ENCODE measurements at places on chromosomes 4 and X.

DNA sequence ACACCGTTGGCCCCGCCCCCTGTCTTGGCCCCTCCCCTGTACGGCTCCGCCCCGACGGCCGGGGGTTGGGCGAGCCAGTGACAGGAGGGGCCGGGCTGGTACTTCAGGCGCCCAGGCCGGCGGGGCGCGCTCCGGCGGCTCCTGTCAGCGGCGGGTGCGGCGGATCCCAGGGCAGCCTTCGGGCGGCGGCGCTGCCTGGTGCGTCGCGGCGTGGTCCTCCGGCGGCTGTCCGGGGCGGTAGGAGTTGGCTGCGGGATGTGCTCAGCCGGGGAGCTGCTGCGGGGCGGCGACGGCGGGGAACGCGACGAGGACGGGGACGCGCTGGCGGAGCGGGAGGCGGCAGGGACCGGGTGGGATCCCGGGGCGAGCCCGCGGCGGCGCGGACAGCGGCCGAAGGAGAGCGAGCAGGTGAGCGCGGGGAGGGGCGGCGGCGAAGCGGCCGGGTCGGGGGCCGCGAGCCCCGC, at the start of gene FAM241A:
Gene FAM241A, plus strand, starts transcription at position 129 of the 464 bp plus-strand sequence. Its CDS starts 127 bp downstream, at position 256.
- DNase-seq, result peak; percentile 49

- DNase-seq, result no peak
Measured at GRCh38 chr4:41976775-41977516, 4.6 kb upstream of the DCAF4L1 start.

- no peak for DNase-seq
Measured at GRCh38 chrX:82648062-82648461, 860.0 kb upstream of the POU3F4 start.

DNA sequence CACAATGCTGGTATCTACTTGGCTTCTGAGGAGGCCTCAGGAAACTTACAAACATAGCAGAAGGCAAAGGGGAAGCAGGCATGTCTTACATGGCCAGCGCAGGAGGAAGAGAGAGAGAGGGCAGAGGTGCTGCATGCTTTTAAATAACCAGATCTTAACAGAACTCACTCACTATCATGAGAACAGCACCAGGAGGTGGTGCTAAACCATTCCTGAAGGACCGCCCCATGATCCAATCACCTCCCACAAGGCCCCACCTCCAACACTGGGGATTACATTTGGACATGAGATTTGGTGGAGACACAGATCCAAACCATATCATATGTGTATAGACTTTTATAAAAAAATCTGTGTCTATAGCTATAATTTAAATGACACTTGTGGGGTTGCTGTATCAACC, 48.6 kb upstream of the ERVMER34-1 start:
- no peak for DNase-seq

- DNase-seq, result no peak
Measured at GRCh38 chr4:2083116-2083825, 24.1 kb downstream of the NAT8L start.

DNA sequence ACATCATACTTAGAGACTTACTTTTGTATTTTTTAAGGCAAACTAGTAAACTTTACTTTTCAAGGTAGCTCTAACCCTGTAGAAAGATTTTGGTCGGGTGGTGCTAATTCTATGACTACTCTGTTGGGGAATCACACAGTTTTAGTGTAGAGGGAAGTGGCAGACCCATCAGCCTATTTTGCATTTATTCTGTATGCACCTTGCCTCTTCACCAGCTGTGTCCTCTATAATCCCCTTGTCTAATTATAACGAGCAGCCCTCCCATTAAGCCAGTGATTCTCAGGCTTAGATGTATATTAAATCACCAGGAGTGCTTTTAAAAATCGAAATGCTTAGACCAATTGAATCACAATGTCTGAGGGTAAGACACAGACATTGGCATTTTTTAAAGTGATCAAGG, 78.1 kb downstream of the GALNT7 start:
- DNase-seq, result no peak

- DNase-seq, result peak; percentile 9
Measured at GRCh38 chr4:55008166-55009056, 117.0 kb downstream of the KDR start.

DNA sequence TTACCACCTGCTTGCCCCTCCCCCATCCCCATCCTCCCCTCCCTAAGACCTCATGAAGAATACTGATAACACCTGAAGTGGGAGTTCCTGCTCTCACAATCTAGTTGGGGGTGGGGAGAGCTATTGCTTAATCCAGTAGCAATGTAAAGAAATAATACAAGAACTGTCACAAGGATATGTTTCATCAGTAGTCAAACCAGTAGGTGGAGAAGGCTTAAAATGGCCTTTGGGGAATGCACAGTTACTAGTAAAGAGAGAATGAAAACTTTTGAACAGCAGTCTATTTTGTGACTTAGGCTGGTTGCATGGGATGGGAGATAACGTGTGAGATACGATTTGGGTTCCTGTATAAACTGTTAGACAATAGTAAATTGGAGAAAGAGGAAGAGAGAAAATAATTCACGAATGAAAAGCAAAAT, 6.0 kb downstream of the GALNT7 start:
- peak; percentile 62 for DNase-seq

DNA sequence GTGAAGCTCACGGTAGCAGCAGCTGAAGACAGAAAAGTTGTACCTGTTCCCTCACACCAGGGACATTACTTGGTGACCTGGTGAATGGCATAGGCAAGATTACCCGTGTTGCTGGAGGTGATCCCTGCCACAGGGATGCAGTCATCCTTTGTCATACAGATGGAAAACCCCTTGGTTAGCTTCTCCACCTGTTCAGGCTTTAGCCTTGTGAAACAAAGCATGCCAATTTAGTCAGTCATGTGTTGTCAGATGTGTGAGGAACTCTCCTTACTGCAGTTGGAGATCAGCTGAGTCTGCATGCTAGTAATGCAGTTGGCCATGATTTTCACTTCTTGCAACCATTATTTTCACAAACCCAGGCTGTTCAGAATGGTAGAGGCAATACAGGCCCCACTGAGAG, 41.0 kb downstream of the AMELX start:
- no peak for DNase-seq

DNA sequence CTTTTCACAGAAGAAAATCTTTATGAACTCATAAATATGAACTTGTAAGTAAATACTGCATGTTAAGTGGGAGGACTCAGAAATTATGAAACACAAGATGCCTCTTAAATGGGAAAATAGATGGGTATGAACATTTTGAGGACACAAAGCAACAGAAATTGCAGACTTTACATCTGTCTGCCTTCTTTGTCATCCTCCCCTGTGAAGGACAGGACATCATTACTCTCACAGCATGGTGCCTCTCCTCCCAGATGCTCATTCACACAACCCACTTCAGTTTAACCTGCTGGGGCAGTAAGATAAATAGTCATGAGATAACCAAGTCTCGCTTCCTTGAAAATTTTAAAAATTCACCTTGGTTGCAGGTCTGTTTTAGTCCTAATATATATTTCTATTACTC, 144.5 kb downstream of the APBB2 start:
- DNase-seq, result no peak

GRCh38 chrX:123425471-123425870, 241.4 kb downstream of the GRIA3 start:
- DNase-seq, result no peak

- DNase-seq, result no peak
Measured at GRCh38 chr4:2365054-2365912, 53.2 kb downstream of the ZFYVE28 start.

GRCh38 chrX:139506333-139506732, 24.2 kb upstream of the F9 start:
- DNase-seq, result peak; percentile 22

DNA sequence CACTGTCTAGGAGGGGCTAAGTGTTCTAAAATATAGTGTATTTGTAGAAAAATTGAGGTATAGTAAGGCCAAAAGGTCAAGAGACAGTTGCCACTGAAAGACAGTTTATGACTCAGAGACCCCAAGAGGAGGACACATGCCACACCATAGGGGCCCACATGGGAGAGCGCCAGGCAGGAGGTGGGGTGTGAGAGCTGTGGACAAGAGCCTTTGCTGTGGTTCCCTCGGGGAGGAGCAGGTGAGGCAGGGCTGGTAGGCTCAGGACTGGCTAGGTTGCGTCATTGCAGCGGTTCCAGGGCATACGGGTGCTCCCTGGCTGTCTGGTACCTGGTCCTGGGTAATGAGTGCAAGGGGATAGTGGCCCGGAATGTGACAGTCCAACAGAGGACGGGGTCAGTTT, 37.6 kb downstream of the CCNQ start:
- peak; percentile 17 for DNase-seq

Data from HL-60 (cell line).